ENCODE measurements at places on chromosomes 16 and 17. TPM values are rescaled to one million over a fixed set of nuclear protein-coding genes. Genes with fewer than 3 reads are reported as not detected.

PPL gene
- total RNA-seq: not detected

DNA sequence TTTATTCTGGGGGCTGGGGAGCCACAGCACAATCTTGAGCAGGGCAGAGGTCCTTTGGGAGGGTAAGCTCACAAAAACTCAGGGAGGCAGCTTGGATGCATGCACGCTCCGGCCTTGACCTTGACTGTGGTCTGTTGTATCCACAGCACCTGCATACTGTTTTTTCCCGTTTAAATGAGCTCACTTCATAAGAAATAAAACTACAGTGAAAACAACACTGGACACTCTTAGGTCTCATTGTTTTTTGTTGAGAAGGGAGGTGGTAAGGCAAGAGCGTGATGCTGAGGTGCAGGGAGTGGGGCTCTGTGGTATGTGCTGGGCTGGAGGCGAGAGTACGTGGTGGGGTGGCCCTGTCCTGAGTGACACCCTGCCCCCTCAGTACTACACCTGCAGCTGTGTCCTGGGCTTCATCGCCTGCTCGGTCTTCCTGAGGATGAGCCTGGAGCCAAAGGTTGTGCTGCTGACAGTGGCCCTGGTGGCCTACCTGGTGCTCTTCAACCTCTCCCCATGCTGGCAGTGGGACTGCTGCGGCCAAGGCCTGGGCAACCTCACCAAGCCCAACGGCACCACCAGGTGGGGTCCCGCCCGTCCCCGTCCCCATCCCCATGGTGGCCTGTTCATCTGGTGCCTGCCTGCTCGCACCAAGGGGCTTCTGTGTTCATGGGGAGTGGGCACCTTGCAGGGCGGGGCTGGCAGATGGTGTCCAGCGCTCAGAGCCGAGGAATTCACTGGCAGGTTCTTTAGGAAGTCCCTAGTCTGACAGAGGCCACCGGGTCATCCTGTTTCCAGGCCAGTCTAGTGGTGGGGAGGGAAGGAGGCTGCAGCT, 44.2 kb downstream of the ADCY7 start:
- DNase-seq: no peak

GRCh38 chr17:70552230-70552981, 383.1 kb downstream of the KCNJ2 start:
- DNase-seq: no peak

GRCh38 chr16:23842137-23842600, 6.4 kb downstream of the PRKCB start:
- no peak for DNase-seq

- DNase-seq: no peak
Measured at GRCh38 chr16:89431158-89431584, 59.2 kb downstream of the ANKRD11 start.

GRCh38 chr16:67965668-67966548, 2.5 kb downstream of the SLC12A4 start:
- no peak for DNase-seq

NT5C gene
- 50.4 TPM for total RNA-seq
